Fibroblast of lung (primary cell): ENCODE measurements at places on chromosomes 2 and 18. TPM values are rescaled to one million over a fixed set of nuclear protein-coding genes. Genes with fewer than 3 reads are reported as not detected.
A peak's percentile ranks its signal among the peaks of the same experiment; 100 is the strongest.

The SCN7A gene
- 7.8 and 23.6 TPM in 2 replicates for total RNA-seq

The ABCG8 gene
- total RNA-seq = not detected in 2 replicates

The PLCL1 gene
- total RNA-seq = 0.83 and 1.3 TPM in 2 replicates

The SP140 gene
- 0.26 and 0.33 TPM in 2 replicates for total RNA-seq

The TGFA gene
- not detected in 2 replicates for total RNA-seq

The DBI gene
- total RNA-seq = 84.0 and 128 TPM in 2 replicates

The ABHD1 gene
- 0.17 and 0.26 TPM in 2 replicates for total RNA-seq

The FSHR gene
- total RNA-seq = under 0.01 TPM in 1 of 2 replicates, not detected in the other

GRCh38 chr2:38775097-38775920 is 2.7 kb upstream of the GEMIN6 start:
- no peak for DNase-seq

- DNase-seq = no peak
Measured at GRCh38 chr18:71336576-71337210, 1047.8 kb downstream of the SOCS6 start.

GRCh38 chr18:49581371-49581770 is 19.5 kb downstream of the LIPG start:
- DNase-seq = no peak

- DNase-seq = no peak
Measured at GRCh38 chr18:47748093-47748796, 182.2 kb downstream of the SMAD2 start.

- DNase-seq = no peak
Measured at GRCh38 chr2:229137066-229137465, 134.0 kb downstream of the PID1 start.

DNA sequence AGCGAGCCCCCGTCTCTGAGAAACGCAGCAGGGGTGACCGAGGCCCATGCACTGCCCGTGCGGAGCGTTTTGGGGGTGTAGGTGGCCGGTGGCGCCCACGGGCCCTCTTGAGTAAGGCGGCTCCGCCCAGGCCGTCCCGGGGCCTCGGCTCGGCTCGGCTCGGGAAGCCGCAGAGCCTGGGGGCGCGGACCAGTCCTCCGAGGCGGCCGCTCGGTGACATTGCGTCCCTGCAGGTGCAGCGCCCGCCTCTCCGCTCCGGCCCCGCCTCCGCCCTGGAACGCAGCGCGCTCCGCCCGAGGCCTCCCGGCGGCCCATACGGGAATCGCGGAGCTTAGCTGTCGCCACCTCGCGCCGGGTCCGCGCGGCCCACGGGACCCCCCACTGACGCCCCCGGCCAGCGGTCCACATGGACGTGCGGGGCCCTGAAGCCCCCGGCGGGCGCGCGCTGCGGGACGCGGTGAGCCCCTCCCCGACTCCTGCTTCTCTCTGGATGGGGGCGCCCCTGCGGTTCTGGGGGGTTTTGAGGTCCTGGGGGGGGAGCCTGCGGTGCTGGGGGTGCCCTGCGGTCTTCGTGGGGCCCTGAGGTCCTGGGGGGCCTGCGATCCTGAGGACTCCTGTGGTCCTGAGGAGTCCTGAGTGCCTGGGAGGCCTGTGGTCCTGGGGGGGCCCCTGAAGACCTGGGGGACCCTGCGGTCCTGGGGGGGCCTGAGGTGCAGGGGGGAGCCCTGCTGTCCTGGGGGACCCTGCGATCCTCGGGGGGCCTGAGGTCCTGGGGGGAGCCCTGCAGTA is at the start of gene HSBP1L1:
TSS of gene HSBP1L1 (plus strand) at position 314 of the 789 bp plus-strand sequence. CDS start at position 407, 93 bp downstream.
- peak; percentile 37 for DNase-seq

GRCh38 chr2:28394331-28394877 is 1.7 kb downstream of the FOSL2 start:
- peak; percentile 57 for DNase-seq

DNA sequence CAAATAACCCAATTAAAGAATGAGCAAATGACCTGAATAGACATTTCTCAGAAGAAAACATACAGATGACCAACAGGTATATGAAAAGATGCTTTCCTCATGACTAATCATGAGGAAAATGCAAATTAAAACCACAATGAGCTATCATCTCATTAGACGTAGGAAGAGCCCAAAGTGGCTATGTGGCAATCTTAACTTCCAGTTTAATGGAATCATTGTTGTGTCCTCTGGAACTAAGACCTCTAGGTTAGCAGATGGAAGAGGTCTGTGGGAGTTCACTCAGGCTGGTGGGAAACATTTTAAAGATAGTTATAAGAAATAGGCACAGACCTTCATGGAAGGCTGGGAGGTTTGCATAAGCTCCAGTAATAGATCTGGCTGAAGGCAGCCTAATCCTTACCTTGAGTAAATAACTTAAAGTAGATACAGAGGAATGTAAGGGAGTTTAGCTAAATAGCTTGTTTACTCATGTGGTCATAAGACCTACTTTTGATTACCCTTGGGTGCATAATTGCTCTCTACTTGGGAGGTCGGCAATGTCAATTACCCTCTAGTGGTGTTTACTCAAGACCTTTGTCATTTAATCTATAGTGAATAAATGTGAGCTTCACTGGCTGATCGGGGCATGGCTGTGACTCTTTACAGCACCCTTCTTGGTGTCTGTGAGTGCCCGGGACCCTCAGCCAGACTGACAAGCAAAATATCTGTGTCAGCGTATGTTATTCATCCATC is 119.0 kb downstream of the GULP1 start:
- DNase-seq = peak; percentile 83

DNA sequence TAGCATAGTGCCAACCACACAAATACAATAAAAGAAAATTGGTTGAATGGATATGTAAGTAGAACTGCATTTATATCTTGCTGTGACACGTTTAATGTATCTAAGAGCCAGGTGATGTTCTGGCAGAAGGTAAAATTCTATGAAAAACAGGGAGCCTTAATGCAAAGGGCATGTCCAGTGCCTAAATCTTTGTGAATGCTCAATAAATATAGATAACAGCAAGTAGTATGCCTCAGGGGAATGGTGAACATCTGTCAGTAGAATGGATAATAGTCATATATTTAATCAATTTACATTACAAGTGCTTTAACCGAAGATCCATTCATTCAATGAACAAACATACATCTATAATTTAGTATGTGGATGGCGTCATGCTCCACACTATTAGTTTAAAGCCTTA is 43.7 kb upstream of the NYAP2 start:
- DNase-seq = no peak

GRCh38 chr18:78737006-78737915 is 242.4 kb upstream of the SALL3 start:
- DNase-seq = no peak

DNA sequence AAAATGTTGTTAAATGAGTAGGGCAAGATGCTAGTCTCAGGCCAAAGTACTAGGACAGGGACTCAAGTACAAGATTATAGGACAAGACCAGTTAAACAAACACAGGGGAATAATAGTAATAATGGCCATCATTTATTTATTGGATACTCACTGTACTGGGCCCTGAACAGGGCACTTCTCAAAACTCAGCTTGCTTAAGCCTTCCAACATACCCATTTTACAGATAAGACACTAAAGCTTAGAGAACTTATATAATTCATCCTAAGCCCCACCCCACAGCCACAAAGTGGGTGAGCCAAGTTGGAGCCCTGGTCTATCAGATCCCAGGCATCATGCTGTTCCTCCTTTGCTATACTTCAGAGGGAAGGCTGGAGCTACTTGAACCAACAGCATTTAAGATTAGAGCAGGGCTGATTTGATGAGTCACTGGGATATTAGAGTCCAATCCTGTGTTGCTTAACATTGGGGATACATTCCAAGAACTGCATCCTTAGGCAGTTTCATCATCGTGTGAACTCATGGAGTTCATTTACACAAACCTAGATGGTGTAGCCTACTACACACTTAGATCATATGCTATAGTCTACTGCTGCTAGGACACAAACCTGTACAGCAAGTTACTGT is 153.6 kb downstream of the MTCL1 start:
- peak; percentile 99 for DNase-seq

DNA sequence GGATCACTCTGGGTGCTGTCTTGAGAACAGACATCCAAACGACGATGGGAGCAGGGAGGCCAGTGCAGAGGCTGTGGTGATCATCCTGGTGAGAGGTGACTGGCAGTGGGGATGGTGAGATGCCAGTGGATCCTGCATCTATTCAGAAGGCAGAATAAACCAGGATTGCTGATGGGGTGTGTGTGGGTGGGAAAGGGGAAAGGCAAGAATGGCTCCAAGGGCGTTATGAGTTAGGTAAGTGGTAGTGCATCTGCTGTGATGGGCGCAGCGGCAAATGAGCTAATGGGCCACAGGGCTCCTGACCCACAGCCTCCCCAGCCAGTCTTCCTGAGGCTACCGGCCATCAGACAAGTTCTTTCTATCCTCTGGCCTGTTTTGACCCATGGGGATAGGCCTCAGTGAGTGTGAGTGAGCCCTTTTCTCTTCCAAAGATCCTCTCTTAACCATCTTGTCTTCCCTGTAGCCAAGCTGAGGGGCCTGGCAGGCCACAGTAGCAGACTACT is 29.6 kb downstream of the SERTAD2 start:
- no peak for DNase-seq

DNA sequence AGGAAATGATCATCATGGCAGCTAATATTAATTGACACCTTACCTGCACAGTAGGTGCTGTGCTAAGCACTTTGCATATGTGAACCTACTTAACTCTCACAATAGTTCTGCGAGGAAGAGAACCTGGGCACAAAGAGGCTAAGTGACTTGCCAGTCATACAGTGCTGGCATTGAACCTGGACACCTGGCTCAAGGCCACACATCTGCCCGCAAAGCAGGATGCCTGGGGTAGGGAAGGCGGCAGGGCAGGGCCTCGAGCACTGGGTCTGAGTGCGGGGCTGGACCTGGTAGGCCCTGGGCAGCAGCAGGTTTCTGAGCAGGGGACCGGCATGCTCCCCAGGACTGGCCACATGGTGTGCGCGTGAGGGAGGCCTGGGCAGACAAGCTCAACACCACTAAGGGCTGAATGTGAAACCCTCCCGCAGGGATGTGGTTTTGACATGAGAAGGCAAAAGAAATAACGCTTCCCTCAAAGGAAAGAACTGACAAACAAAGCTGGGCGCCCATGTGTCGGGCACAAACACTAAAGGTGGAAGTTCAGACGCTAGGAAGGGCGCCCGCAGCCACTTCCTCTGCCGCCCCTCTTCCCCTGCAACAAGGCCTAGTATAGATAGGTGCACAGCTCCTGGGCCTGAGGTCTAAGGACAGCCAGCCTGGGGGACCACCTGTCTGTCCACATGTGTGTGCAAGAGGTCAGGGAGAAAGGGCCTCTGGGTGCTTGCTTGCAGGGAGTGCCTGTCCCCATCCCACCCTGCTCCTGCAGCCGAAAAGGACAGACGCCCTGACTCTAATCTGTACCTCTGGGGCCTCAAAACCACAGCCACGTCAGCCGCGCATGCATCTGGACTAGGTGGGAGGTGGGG is 92.5 kb downstream of the ZFP36L2 start:
- no peak for DNase-seq

DNA sequence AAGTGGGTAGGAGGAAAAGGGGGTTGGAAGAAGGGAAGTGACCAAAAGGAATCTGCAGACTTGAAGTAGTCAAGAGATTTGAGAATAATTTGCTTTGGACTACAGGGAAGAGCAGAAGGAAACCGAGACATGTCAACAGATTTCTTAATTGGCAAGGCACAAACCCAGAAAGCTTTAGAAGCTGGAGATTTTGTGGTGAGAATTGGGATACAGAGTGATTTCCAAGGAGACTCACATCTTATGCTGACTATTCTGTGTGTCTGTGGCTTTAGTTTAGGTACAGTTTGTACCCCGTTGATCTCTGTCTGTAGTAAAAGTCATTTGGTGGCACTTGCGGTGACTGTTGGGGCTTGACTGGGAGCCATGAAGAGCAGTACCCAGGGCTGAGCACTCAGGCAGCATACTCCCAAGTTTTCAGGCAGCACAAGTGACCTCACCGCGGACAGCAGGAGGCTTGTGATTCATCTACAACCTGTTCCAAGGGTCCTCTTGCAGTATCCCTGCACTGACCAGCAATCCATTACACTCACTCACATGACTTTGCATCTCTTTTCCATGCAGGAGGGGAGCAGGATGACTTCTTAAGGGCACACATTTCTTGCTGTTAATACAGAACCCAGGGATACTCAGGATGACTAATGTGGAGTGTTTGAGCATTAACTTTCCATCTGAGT is 97.1 kb upstream of the TNP1 start:
- no peak for DNase-seq

- DNase-seq = peak; percentile 72
Measured at GRCh38 chr2:112812318-112813267, 24.0 kb downstream of the IL1B start.

DNA sequence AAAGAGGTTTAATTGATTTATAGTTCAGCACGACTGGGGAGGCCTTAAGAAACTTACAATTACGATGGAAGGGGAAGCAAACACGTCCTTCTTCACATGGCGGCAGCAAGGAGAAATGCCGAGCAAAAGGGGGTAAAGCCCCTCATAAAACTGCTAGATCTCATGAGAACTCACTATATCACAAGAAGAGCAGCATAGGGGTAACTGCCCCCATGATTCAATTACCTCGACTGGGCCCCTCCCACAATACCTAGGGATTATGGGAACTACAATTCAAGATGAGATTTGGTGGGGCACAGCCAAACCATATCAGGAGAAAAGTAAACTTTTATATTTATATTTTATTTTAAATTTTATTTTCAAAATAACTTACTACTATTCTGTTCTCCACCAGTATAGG is 272.0 kb downstream of the MYCN start:
- no peak for DNase-seq

DNA sequence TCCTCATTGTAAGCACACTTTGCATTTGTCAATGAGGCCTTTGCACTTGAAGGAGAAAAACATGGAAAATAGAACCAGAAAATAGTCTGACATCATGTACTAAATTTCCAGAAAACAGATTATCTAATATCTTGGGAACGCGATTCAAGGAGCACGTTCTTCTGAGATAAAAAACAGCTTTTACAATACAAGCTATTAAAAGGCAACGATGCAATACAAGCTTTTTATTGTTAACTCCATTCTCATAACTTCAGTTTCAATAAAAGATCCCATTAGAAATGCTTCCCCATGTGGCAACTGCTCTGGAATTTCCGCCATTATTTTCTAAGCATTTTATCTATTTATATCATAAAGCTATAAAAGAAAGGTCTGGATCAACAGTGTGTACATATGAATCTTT is 40.3 kb downstream of the NRXN1 start:
- DNase-seq = no peak

DNA sequence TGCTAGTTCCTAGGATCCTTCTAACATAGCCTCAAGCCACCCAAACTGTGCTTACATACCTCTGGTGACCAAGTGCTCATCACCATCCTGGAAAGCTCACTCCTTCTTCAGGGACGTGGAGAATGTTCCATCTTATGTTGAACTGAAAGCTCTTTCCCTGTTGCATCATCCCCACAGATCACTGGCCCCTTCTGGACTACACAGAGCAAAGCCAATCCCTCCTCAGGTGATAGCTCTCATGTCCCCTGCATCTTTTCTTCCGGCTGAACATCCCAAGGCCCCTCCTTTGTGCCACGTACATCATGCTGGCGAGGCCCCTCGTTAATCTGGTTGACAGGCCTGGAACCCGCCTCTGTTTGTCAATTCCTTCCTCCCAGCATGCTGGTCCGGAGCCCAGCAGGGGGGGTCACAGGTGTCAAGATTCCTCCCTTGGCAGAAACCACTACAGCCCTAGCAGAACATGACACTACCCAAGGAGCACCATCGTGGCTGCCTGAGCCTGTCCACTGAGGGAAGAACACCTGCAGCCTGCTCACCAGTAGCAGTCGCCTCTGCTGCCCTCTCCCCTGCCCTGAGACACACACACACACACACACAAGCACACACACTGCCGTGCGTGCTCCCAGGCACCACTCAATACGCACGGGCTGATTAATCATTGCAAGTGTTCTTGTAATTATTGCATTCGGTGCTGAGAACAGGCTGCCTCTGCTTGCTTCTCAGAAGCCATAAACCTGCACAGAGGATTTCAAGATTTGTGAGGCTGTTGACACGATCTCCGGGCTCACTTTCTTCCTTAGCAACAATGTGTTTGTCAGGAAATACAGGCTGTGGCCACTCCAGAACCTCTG is 6.3 kb upstream of the KCNK3 start:
- no peak for DNase-seq
